Ureter (tissue), 1 donor: ENCODE measurements at places on chromosomes 6 and 20. TPM values are rescaled to one million over a fixed set of nuclear protein-coding genes. Genes with fewer than 3 reads are reported as not detected.

- DNase-seq = no peak
Observed at GRCh38 chr6:167760979-167761793, 65.5 kb upstream of the AFDN start.

GRCh38 chr6:158837684-158838625 lies 18.8 kb upstream of the EZR start:
- DNase-seq = no peak

GRCh38 chr6:43250992-43251373 lies 7.7 kb downstream of the TTBK1 start:
- DNase-seq = no peak

The AGPAT1 gene
- total RNA-seq = 65.0 TPM
